ENCODE measurements at places on chromosomes 5 and 9.

DNA sequence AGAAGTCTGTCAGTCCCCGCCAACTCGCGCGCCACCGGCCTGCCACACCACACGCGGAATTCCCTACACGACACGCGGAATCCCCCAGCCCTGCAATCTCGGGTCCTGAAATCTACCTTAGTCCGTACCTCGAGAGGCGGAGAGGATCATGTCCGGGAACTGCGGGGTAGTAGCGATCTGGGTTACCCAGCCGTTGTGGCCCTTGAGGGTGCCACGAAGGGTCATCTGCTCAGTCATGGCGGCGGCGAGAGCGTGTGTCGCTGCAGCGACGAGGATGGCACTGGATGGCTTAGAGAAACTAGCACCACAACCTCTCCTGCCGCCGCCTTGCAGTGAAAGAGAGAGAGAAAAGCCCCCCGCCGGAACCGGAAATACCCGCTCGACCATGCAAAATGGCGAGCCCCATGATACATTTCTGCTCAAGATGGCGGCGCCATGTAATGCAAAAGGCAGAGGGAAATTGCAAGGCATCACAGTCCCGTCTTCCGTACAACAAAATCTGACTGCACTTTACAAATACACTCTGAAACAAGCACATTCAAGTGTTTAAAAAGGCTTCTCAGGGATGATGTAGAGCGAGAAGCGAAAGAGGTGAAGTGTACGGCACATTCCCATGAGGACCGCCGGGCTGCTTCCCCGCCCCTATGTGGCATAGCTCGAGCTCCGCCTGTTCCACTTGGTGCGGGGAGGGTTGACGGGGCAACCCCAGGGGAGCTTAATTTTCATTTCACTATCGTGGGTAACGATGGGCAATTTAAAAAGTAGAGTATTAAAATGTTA is at the start of gene RACK1:
TSS of gene RACK1 (minus strand) at position 343 of the 780 bp plus-strand sequence. CDS start at position 237, 106 bp downstream.
- no peak for DNase-seq

GRCh38 chr5:37037840-37038239 is 161.3 kb downstream of the NIPBL start:
- DNase-seq, result no peak

GRCh38 chr9:35271637-35272036 is 109.8 kb downstream of the UNC13B start:
- DNase-seq, result no peak

- no peak for DNase-seq
These were observed 298.6 kb downstream of the AGTPBP1 start for GRCh38 chr9:85443190-85443598.

Data from GM12891 (cell line).